Esophagus squamous epithelium (tissue), 5 donors: ENCODE measurements at places on chromosomes 3 and 15.

GRCh38 chr15:23387621-23388190, 33.2 kb downstream of the GOLGA8S start:
- DNase-seq, result no peak

DNA sequence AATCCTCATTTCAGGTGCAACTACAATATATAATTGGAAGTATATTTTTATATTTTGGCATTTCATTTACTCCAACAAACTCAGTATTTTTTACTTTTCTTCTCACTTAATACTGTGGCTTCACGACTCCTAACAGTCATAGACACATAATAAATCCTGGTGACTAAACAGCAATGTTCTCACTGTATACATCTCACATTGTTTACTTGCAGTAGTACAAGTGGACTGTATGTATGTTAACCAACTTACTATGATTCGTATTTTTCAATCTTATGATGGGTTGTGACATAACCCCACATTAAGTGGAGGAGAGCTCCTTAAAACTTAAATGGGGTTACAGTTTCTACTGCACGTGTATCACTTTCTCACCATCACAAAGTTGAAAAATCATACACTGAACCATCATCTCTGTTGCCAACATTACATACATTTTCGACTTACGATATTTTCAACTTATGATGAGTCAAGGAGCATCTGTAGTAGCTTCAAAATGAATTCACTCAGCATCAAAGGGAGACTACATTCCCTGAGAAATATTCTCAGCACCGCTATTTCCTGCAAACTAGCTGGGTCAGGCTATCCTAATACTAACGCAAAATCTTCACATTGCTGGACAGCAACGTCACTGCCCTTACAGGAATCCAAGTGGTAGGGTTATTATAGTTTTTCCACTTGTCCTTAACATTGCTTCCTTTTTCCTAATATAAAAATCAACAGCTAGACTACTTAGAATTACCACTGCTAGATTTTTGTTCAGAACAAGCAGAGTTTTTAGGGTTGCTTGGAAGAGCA, 7.3 kb downstream of the ADAM10 start:
- DNase-seq, result no peak

DNA sequence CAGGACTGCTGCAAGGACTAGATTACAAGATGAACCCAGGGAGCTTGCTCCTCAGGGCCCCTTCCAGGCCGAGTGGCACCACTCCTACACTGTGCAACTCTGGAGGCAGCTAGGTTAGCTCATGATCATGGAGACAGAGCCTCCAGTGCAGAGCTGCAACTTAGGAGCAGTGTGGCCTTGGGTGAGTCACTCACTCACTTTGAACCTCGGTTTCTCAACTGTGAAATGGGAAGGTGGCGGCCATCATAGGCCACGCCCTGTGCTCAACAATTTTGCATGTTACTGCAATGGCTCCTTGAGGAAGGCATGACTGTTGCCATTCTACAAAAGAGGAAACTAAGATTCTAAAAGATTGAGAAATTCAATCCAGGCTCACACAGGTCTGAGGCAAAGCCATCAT, 11.2 kb upstream of the CXCR6 start:
- DNase-seq, result no peak

- DNase-seq, result no peak
Observed at GRCh38 chr3:126394179-126394976, at the start of gene CFAP100. Gene CFAP100, plus strand, starts transcription at chr3:126394909. Its CDS starts 1,092 bp downstream, at chr3:126396001.
